ENCODE measurements at places on chromosomes 7 and 10.

DNA sequence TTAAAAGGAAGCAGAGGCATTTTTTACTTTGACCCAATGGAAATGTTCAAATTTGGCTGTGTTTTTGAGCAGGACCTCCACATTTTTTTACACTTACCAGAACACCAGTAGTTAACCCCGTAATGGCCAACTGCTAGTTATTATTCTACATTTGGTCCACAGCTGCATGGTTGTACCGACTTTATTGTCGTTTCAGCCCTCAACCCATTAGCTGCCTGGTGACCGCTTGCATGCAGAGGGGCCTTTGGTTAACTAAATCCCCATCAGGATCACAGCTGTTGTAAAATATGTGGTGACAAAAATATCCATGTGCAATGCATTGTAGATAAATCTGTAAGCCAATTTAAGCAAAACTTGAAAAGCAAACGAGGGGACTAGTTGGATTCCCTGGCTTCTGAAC lies 342.2 kb upstream of the MEOX2 start:
- DNase-seq, result no peak

- DNase-seq, result no peak
Measured at GRCh38 chr7:35705932-35706461, 11.1 kb upstream of the HERPUD2 start.

GRCh38 chr10:100642295-100642994 lies 102.9 kb upstream of the PAX2 start:
- no peak for DNase-seq

DNA sequence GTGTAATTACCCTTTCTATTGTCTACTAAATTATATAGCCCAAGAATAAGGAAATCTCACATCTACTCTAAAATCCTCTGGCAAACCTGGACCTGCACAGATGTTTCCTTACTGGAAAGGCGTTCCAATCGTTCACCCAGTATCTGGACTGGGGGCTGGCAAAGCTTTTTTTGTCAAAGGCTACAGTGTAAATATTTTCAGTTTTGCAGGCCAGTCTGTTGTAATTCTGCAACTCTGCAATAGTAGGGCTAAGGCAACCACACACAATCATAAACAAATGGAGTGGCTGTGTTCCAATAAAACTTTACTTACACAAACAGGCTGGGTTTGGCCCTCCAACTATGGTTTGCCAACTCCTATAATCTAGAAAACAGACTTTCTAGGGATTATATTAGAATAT lies 56.2 kb downstream of the GLI3 start:
- peak; percentile 63 for DNase-seq

- peak; percentile 88 for DNase-seq
Measured at GRCh38 chr10:84510121-84510520, 181.7 kb downstream of the CCSER2 start.

- peak; percentile 93 for DNase-seq
Measured at GRCh38 chr10:79067241-79068202, 1.2 kb upstream of the ZMIZ1 start.

- DNase-seq, result no peak
Measured at GRCh38 chr10:125955766-125956165, 59.4 kb downstream of the FANK1 start.

GRCh38 chr7:55438757-55439525 lies 73.8 kb downstream of the LANCL2 start:
- no peak for DNase-seq

- no peak for DNase-seq
Measured at GRCh38 chr7:158094671-158095226, 492.9 kb downstream of the PTPRN2 start.

DNA sequence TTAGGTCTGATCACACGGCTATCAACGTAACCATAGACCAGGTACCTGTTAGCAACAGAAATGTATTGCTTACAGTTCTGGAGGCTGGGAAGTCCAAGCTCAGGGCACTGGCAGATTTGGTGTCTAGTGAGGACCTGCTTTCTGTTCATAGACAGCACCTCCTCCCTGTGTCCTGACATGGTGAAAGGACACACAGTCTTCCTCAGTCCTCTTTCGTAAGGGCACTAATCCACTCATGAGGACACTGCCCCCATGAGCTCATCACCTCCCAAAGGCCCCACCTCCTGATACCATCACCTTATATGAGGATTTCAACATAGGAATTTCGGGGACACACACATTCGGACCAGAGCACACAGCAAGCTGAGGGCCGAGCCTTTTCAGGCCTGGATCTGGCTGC lies 71.4 kb upstream of the BTBD16 start:
- no peak for DNase-seq

DNA sequence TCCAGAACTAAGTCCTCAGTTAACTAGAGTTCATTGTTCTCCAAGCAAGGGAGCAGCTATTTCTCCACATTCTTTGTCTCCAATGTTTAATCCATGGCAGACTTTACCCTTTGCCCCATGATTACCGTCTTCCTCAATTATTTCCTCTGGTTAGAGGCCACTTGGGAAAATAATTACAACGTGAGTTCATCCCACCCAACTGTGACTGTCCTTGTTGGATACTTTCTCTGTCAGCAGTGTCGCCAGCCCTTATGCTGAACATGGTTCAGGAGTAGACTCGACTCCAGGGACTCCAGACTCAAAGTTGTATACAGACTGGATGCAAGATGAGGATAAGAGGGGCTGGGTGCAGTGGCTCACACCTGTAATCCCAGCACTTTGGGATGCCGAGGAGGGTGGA lies 17.1 kb upstream of the SEPHS1 start:
- DNase-seq, result no peak

GRCh38 chr10:71314028-71314693 lies 4.9 kb upstream of the SLC29A3 start:
- DNase-seq, result peak; percentile 29

DNA sequence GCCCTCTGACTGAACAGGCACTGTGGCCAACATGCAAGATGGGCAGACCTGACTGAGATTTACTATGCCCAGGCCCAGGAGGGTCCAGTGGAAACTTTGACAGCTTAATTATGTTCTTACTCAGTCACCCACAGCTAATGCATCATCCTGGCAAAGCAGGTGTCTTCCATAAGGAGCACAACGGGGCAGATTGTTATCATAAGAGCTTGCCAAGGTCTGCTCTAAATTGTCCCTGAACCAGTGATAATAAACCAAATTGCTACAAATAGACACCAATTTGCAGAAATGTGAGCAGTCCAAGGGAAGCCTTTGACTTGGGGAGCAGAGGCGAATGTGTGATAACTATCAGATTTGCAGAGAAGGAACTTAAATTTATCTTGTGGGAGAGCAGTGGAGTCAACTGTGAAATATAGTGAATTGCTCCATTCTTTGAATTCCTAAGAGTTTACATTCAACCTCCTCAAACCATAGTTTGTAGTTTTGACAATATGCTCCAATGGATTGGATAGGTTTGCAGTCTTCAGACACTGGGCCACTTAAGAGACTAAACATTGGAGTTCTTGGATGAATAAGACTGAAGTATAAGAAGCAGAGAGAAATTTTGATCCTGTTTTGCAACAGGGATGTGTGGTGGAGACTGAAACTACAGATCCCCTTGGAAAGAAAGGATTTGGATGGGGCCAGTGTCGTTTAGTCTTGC lies 494.7 kb downstream of the CCSER2 start:
- no peak for DNase-seq

- no peak for DNase-seq
Measured at GRCh38 chr7:70044064-70044463, 445.8 kb downstream of the AUTS2 start.

DNA sequence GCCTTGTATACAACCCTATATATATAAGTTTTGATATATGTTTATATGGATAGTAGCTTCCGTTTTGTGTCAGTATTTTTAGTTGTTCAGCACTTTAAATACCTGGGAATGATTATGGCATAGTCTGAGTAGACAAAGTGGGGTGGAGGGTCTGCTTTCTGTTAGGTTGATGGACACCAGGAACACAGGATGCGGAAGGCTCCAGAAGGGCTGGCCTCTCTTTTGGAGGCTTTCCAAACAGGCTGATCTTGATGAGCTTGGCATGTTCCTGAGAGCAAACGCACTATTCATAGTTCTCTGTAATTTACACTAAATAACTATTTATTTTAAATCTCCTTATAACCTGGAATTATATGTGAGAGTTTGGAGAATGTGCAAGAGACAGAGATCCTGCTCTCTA lies 12.7 kb downstream of the AKR1E2 start:
- no peak for DNase-seq

GRCh38 chr10:92573798-92574547 lies at the start of gene IDE:
IDE (minus strand) TSS chr10:92574093; CDS start chr10:92574019, 74 bp downstream.
- peak; percentile 94 for DNase-seq

- peak; percentile 11 for DNase-seq
Measured at GRCh38 chr10:18822156-18822555, 162.9 kb downstream of the ARL5B start.

GRCh38 chr7:84714765-84715164 lies 472.1 kb downstream of the SEMA3D start:
- DNase-seq, result no peak

DNA sequence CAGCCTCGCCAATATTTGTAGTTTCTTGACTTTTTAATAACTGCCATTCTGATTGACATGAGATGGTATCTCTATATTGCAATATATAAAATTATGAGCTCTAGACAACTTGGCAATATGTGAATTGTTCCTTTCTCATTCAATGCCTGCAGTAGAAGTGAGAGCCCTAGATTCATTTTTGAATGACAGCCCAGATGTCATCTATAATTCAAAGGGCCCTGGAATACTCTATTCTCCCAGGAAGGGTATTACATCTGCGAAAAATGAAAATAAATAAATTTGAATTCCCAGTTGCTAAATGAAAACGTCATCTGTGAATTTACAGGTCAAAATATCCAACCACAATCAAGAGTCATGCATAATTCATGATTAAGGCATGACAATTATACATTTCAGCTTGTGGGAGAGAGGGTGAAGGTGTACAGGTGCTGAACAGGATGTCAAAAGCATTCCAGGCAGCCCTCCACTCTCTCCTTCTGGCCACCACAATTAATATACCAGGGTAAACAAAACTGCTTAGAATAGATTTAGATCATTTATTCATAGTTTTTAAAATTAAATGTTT lies 1147.3 kb downstream of the XPNPEP1 start:
- no peak for DNase-seq

DNA sequence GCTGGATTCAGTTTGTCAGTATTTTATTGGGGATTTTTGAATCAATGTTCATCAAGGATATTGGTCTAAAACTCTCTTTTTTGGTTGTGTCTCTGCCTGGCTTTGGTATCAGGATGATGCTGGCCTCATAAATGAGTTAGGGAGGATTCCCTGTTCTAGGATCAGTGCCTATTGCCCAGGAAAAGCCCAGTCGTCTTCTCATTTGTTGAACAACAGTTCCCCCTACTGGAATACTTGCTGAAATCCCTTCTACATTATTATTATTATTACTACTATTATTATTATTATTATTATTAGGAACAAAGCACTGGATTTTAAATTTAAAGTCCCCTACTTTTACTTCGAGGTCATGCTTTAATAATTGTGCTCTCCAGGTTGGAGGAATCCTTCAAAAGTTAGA lies 528.9 kb downstream of the MAGI2 start:
- peak; percentile 22 for DNase-seq

All from iris pigment epithelial cell (primary cell).